ENCODE measurements at places on chromosomes 13 and 19. TPM values are rescaled to one million over a fixed set of nuclear protein-coding genes. Genes with fewer than 3 reads are reported as not detected.

GRCh38 chr19:4354897-4355296 lies 11.5 kb downstream of the MPND start:
- H3K36me3 ChIP-seq = no peaks in the 10 kb centered on the region
- no peak overlapping the region for H3K4me3 ChIP-seq
- H3K27ac ChIP-seq = no peak overlapping the region
- no peak for DNase-seq
- H3K4me1 ChIP-seq = peaks cover 1% of the 10 kb centered on the region
- H3K27me3 ChIP-seq = no peaks in the 10 kb centered on the region

Gene OR7D2
- not detected for polyA plus RNA-seq

Gene KLK12
- polyA plus RNA-seq = not detected

Gene ZNF180
- polyA plus RNA-seq = 7.4 TPM

- H3K27me3 ChIP-seq = no peaks in the 10 kb centered on the region
- H3K36me3 ChIP-seq = no peaks in the 10 kb centered on the region
- H3K27ac ChIP-seq = no peak overlapping the region
- H3K4me1 ChIP-seq = no peaks in the 10 kb centered on the region
Measured at GRCh38 chr13:92429231-92429630, 797.4 kb upstream of the GPC6 start.

- no peaks in the 10 kb centered on the region for H3K36me3 ChIP-seq
- peaks cover 40% of the 10 kb centered on the region for H3K4me1 ChIP-seq
- peak overlapping the region; percentile 60 for H3K27ac ChIP-seq
Measured at GRCh38 chr19:10517760-10518443, 655 bp upstream of the S1PR5 start.

- H3K27me3 ChIP-seq = no peaks in the 10 kb centered on the region
- no peaks in the 10 kb centered on the region for H3K4me1 ChIP-seq
- H3K27ac ChIP-seq = no peak overlapping the region
- no peak for DNase-seq
Measured at GRCh38 chr13:82058364-82058763, 1717.4 kb upstream of the SPRY2 start.

DNA sequence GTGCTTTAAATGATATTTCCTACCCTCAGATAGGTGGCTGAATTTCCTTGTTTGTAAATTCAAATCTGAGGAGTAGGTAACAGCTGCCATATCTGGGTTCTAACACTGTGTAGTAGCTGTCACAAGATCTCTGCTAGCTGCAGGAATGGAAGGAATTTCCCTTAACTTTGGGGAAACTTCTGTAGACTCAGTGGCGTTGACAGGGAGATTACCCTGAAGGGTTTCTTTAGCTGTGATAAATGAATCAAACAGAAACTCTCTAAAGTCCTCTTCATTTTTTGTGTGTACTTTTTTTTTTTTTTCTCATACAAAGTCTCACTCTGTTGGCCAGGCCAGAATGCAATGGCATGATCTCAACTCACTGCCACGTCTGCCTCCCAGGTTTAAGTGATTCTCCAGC lies 5.3 kb upstream of the EPSTI1 start:
- no peak for DNase-seq
- peaks cover 9% of the 10 kb centered on the region for H3K4me1 ChIP-seq
- no peak overlapping the region for H3K27ac ChIP-seq
- H3K36me3 ChIP-seq = peaks cover 4% of the 10 kb centered on the region
- H3K27me3 ChIP-seq = no peaks in the 10 kb centered on the region

DNA sequence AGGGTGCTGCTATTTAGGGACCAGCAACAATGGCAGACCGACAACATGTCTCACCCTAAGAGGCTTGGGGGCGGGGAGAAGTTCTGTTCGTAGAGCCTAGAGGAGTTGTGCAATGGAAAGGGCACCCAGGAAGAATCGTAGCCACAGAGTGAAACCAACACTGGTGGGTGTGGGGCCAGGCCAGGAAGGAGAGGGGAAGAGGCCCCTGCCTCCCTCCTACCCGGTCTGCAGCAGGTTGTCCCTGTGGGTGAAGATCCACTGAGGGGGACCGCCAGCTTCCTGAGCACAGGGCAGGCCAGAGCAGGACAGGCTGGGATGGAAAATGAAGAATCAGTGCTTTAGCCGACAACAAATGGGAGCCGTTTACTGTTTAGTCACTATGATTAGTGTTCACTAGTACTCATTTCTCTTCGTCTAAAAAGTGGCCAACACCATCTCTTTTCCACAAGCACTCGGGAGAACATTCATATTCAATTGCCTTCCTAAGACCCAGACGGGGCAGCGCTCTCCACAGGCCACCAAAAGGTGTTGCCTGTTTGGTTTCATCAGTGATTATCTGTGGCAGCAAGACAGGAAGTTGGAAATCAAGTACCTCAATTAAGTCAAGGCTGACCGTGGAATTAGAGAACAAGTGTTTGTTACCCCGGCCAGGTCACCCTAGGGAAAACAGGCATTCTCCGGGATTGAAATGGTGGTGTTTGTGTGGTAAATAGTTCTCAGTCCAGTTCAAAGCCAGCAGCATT lies 1.1 kb upstream of the ATP11A start:
- H3K4me3 ChIP-seq = peak overlapping the region; percentile 87
- peaks cover 50% of the 10 kb centered on the region for H3K4me1 ChIP-seq
- peak overlapping the region; percentile 55 for H3K27ac ChIP-seq
- no peaks in the 10 kb centered on the region for H3K27me3 ChIP-seq

DNA sequence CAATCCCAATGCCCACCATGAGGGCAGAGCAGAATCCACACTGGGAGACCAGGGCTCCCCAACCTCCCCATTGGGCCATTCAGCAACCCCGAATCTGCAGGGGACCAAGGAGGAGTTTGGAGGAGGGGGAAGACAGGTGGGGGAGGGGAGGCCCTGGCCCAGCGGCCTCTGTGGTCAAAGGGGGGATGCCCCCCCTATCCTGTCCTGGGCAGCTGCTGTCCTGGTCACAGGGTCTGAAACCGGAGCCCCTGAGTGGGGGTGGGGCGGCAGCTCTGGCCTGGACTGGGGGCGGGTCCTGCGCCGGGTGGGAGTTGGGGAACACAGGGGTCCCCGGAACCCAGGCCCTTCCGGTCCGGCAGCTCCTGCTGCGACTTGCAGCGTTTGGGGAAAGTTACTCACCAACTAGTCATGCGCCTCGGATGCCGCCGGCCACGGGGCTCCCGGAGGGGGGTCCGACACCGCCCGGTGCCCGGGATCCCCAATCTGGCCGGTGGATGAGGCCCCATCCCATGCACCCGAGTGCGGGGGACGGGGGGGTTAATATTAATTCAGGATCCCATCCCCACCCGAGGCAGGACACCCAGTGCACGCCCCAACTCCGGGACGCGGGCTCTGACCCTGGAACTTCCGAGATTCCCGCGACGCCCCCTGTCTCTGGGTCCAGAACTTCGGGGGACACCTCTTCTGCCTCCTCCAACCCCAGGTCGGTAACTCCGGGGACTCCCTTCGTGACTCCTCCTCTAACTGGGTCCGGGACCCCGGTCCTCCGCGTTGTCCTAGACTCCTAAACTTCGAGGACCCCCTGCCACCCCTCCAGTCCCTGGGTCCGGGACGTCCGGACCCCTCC lies 872 bp downstream of the HOMER3 start:
- peaks cover 4% of the 10 kb centered on the region for H3K27me3 ChIP-seq
- peaks cover 9% of the 10 kb centered on the region for H3K4me1 ChIP-seq
- peak overlapping the region; percentile 84 for H3K4me3 ChIP-seq
- H3K27ac ChIP-seq = peak overlapping the region; percentile 29

DNA sequence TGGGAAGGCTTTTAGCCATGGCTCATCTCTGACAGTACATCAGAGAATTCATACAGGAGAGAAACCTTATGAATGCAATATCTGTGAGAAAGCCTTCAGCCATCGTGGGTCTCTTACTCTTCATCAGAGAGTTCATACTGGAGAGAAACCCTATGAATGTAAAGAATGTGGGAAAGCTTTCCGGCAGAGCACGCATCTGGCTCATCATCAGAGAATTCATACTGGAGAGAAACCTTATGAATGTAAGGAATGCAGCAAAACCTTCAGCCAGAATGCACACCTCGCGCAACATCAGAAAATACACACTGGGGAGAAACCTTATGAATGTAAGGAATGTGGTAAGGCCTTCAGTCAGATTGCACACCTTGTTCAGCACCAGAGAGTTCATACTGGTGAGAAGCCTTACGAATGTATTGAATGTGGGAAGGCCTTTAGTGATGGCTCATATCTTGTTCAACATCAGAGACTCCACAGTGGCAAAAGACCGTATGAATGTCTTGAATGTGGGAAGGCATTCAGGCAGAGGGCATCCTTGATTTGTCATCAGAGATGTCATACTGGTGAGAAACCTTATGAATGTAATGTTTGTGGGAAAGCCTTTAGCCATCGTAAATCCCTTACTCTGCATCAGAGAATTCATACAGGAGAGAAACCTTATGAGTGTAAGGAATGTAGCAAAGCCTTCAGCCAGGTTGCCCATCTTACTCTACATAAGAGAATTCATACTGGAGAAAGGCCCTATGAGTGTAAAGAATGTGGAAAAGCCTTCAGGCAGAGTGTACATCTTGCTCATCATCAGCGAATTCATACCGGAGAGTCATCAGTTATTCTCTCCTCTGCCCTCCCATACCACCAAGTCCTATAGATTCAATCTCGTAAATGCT lies 10.7 kb downstream of the ZNF470 start:
- DNase-seq = no peak
- peaks cover 2% of the 10 kb centered on the region for H3K4me1 ChIP-seq
- H3K27me3 ChIP-seq = no peaks in the 10 kb centered on the region
- H3K4me3 ChIP-seq = no peak overlapping the region

GRCh38 chr13:98719527-98720250 lies 32.8 kb downstream of the SLC15A1 start:
- no peaks in the 10 kb centered on the region for H3K36me3 ChIP-seq
- DNase-seq = no peak
- no peak overlapping the region for H3K4me3 ChIP-seq
- peaks cover 3% of the 10 kb centered on the region for H3K27me3 ChIP-seq

DNA sequence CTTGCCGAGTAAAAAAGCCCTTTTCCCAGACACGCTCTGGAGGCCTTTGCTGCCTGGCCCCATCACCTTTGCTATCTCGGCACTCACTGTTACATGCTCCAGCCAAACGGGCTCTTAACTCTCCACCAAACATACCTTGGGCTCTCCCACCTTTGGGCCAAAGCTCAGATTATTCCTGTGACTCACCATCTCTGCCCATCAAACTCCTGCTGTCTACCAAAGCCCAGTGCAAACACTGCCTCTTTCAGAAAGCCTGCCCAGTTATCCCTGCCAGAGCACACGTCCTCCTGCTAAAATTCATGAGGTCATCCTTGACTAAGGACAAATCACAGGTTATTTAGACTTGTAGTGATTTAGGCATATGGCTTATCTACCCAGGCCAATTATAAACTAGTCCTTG lies 48.1 kb upstream of the SERPINE3 start:
- no peak overlapping the region for H3K4me3 ChIP-seq
- no peaks in the 10 kb centered on the region for H3K36me3 ChIP-seq
- no peak overlapping the region for H3K27ac ChIP-seq
- H3K4me1 ChIP-seq = no peaks in the 10 kb centered on the region
- DNase-seq = no peak

Measured in naive thymus-derived CD8-positive, alpha-beta T cell (primary cell).